ENCODE measurements at places on chromosomes 3 and 15.

DNA sequence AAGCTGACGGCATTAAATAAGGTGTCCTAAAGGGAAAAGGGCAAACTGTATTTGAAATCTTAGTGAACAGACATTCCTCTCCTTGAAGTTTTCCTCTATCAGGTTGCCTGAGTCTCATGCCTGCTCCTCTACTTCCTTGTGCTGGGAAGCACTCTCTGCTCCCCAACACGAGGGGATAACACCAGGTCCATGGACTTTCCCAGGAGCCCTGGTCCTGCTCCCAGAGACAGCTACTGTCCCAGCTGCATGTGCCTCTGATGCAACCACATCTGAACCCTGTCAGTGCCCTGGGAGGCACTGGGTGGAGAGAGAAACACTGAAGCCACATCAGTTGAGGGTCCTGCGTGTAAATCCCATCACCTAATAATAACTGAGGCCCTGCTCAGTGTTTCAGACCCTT lies 7.4 kb downstream of the TLR9 start:
- DNase-seq, result no peak

DNA sequence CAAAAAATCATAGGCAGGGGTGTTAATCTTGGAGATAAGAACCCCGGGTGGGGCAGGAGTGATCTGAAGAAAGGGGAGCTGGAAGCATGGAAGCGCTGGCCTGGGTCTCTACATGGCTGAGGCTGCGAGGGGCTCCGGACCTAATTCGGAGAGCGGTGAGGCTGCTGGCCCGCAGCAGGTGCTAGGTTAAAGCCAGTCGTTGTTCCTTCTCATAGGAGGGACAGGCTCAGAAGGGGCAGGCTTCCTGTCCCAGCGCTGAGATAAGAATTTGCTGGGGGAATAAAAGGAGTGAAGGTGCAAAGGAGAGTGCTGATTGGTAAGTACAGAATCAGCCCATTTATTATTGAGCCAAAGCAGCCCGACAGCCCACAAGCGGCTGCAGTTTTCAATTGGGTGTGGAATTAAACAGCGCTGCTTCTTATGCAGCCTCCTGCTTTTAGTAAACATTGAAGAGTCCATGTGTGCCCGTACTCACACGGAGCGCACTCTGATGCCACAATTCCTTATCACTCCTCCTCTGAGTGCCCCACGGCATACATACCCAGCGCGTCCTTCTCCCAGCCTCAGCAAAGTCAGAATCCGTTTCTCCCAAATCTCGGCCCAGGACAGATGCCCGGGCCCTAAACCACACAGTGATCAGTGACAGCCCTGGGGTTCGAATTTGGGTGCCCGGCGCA lies 17.1 kb downstream of the CHST13 start:
- DNase-seq, result no peak

DNA sequence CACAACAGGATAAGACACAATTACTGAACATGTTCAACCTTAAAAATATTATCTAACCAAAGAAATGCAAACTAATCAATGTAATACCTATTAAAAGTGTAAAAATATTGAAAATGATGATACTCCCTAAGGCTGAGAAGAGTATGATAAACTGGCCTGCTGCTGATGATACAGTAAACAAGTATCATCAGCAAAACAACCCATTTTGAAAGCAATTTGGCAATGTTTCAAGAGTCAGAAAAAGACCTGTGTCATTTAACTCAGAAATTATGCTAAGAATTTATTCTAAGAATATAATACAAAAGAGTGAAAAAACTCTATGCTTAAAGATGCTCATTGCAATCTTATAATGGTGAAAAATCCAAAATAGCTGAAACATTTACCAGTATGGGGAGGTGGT lies 22.1 kb downstream of the CCDC191 start:
- no peak for DNase-seq

- no peak for DNase-seq
Measured at GRCh38 chr3:49718858-49719213, 648 bp downstream of the AMIGO3 start.

- DNase-seq, result no peak
Measured at GRCh38 chr15:60593170-60593478, 114.2 kb upstream of the ICE2 start.
